ENCODE measurements at places on chromosomes 3 and 15. TPM values are rescaled to one million over a fixed set of nuclear protein-coding genes. Genes with fewer than 3 reads are reported as not detected.

DNA sequence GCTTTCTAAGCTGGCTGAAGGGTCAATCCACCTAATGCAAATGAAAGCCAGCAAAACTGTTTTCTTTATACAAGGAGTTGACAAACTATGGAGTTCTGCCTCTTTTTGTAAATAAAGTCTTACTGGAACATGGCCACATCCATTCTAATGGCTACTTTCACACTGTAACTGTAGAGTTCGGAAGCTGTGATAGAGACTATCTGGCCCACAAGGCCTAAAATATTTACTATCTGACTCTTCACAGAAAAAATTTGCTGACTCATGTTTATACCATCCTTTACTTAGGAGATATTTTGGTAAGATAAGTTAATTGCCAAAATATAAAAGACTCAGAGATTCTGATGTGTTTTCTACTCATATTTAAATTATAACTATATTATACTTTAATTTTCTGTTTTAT lies 93.7 kb upstream of the GK5 start:
- DNase-seq, result no peak

DNA sequence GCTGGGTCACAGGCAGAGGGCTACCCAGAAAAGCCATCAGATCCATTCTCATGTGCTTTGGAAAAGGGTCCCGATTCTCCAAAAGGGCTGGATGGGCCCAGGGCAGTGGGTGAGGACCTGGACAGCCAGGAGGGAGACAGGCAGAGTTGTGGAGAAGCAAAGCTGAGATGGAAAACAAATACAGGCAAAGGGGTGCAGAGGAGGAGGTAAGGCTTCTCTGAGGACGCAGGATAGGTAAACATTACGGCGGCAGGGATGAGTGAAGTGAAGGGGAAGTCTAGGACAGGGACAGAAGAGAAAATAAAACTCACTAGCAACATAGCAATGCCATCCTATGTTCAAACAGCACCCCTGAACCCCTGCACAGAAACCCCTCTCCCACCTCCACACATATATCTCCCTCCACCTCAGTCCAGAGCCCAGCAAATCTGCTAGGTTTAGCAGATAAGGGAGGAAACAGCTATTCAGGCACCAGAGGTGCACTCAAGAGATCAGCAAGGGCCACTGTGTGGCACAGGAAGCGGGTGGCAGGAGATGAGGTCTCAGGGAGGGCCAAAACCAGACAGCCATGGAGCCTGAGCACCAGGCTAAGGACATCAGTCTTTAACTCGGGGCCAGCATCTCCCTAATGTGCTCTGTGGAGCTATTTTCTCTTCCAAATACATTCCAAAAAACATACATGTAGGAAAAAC lies 51.3 kb downstream of the HOMER2 start:
- DNase-seq, result no peak

Gene ALS2CL
- polyA plus RNA-seq, result 103 TPM

GRCh38 chr3:148233403-148233802 lies 464.3 kb upstream of the AGTR1 start:
- no peak for DNase-seq

DNA sequence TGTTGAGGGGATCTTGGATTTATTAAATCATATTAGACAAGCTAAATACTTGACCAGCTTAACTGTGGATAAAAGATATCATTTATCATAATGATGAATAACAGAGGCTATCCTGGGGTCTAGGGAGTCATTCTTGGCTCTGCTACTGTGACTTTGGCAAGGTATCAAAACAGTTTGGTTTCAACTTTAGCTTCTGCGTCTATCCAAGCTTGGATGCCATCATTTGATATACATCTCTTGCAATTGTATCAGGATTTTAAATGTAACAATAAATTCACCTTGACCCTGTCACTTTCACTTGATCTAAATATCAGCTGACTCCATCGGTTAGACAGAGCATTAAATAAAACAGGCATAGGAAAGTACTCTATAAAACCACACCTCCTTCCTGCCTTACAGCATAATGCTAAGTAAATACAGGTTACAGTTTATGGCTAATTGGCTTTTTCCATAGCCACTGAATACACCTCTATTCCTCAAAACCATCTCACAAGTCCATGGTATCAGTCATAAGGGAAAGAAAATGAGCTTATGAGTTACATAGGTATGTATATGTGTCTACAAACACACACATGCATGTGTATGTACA lies 262.9 kb downstream of the CTNNB1 start:
- no peak for DNase-seq

DNA sequence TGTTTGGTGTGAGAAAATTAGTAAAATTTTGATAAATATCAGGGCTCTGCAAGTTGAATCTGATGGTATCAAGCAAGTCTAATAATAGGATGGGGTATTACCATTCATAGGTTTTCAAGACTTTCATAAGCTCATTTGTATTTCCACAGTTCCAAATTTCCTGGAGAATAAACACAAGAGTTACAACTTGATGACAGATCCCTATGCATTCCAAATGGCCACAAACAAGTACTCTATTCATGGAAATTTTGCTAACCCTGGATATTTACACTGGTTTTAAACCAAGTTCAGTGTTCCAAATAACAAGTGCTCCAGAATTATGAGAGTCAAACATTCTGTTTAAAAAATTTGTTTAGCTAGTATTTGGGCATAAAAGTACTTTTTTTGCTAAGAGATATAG lies 75.0 kb upstream of the CNTN6 start:
- no peak for DNase-seq

- no peak for DNase-seq
These were observed 366 bp downstream of the TM6SF1 start for GRCh38 chr15:83107841-83108181.

GRCh38 chr3:96619475-96619874 lies 194.9 kb upstream of the EPHA6 start:
- no peak for DNase-seq

Gene LRRC31
- 2.6 TPM for polyA plus RNA-seq

GRCh38 chr3:108126348-108126747 lies 35.5 kb upstream of the CD47 start:
- DNase-seq, result no peak
